Astrocyte of the spinal cord (primary cell): ENCODE measurements at places on chromosomes 2 and 18.
A peak's percentile ranks its signal among the peaks of the same experiment; 100 is the strongest.

DNA sequence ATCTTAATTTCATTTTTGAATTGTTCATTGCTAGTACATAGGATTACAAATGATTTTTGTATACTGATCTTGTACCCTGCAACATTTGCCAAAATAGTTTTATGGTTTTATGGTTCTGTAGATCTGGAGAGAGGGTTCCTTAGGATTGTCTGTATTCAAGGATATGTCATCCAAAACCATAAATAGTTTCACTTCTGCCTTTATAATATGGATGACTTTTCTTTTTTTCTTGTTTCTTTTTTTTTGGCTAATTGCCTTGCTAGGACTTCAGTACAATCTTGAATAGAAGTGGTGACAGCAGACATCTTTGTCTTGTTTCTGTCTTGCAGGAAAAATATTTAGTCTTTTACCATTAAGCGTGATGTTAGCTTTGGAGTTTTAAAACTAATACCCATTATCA is 383.9 kb upstream of the HS6ST1 start:
- no peak for DNase-seq

DNA sequence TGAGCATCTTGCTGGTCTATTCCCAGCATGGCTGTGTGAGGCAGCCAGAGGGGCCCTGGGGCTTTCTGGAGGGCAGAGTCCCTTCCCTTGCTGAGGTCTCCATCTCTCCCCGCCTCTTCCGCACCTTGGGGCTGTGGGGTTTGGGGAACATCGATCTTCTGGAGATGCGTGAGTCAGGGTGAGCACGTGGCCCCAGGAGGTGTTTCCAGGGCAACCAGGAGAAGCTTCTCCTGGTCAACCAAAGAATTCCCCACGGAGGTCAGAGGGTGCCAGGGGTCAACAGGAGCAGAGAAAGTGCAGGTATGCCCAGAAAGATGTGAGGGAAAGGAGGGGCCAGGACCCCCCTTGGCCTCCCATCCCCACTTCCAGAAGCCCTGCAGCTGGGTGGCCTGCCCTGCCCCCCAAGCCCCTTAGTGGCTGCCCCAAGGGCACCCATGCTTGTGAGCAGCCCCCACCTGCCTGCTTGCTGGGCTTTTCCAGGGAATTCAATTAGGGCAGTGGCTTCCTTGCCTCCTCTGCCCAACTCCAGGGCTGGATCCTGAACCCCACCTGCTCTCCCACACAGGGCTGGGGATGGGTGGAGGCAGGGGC is 2.8 kb upstream of the PROM2 start:
- DNase-seq, result no peak

DNA sequence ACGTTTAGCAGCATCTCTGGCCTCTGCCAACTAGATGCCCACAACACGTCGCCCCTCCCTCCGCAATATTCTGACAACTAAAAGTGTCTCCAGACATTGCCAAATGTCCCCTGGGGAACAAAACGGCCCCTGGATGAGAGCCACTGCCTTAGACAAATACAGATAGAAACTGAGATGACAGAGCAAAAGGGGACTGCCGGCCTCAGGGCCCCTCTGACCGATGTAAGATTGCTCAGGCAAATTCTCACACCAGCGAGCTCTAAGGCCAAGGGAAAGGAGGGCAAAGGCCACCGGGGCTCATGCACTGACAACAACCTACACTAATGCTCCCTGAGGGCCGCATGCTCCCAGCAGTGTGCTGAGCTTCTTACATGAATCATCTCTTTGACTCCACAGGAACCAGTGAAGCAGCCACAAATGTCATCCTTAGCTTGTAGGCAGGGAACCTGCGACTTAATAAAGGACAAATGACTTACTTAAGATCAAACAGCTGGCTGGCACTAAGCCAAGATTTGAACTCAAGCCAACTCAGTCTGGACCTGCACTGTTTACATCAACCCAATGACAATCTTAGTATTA is 228.5 kb downstream of the TTC32 start:
- DNase-seq, result peak; percentile 41

DNA sequence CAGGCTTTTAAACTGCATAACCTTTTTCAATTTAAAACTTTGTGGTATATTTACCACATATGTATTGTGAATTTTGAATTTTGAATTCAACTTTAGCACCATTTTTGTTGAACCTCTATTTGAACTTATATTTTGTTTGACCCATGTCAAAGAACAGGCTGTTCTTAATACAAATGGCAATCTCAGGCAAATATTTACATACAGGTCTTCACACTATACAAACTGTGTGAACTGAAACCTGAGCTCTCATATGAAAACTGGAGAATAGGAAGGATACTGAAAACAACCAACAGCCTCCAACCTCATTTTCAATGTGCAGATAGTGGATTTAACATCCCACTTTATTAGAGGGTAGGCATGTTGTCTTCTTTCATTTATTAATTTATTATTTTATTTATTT is 491.8 kb downstream of the KCNJ3 start:
- no peak for DNase-seq

GRCh38 chr2:221102896-221103688 is 469.0 kb downstream of the EPHA4 start:
- DNase-seq, result no peak

DNA sequence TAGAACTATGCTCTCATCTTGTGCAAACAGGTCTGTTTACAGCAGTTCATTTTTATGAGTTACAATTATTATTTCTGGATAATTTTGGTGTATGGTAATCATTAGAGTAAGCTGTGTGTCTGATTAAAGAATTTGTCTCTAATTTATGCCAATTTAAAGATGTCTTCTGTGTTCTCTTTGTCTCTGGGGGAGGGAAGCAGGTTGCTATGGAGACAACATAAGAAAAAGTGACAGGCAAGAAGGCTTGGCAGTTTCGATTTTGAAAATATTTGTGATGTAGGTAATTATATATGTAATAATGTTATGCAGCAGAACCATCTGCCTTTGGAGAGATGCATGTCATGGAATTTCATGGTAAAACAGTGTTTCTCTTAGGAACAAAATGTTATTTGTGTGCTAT is 78.2 kb downstream of the SH3RF3 start:
- no peak for DNase-seq

- no peak for DNase-seq
Observed at GRCh38 chr18:3069671-3070433, 56.9 kb upstream of the LPIN2 start.

- peak; percentile 60 for DNase-seq
Observed at GRCh38 chr18:48711651-48712486, 173.0 kb downstream of the CTIF start.

- peak; percentile 7 for DNase-seq
Observed at GRCh38 chr18:44465381-44465841, 215.3 kb upstream of the SETBP1 start.

- DNase-seq, result no peak
Observed at GRCh38 chr2:174135981-174136380, 112.4 kb downstream of the OLA1 start.

- DNase-seq, result peak; percentile 45
Observed at GRCh38 chr2:24984912-24985311, 13.2 kb upstream of the DNAJC27 start.

- DNase-seq, result no peak
Observed at GRCh38 chr18:35623255-35623654, 41.7 kb downstream of the GALNT1 start.

GRCh38 chr2:223055140-223055539 is 3.1 kb downstream of the KCNE4 start:
- DNase-seq, result peak; percentile 79

GRCh38 chr18:63107171-63107845 is 212.3 kb downstream of the BCL2 start:
- no peak for DNase-seq

GRCh38 chr2:68769586-68770270 is 35.1 kb downstream of the ARHGAP25 start:
- no peak for DNase-seq

- DNase-seq, result no peak
Observed at GRCh38 chr2:122519821-122520611, 764.6 kb downstream of the TSN start.

GRCh38 chr2:37780387-37780676 is 108.9 kb upstream of the CDC42EP3 start:
- peak; percentile 44 for DNase-seq

DNA sequence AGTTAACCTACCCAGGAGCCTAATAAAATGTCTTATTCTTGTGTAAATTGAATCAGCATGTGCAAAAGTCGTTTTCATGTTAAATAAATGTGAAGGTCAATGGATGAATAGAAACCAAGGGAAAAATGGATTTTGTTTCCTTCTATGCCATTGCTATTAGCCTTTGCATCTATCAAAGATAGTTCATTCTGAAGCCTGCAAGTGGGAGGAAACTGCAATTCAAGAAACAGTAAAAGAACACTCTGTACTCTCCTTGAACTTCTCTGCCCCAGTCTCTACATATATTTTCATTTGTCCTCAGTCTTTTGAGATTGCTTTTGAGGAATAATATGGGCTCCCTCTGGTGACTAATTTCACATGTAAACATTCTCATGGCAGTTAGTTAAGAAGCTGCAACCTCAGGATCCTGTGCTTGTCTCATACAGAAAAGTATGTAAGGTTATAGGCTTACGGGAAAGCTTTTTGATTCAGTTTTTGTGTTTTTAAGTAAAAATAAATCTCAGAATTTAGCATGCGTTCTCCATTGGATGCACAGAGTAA is 1590.0 kb upstream of the LRRTM1 start:
- DNase-seq, result no peak

- no peak for DNase-seq
Observed at GRCh38 chr2:127573298-127573697, 37.8 kb downstream of the MYO7B start.

DNA sequence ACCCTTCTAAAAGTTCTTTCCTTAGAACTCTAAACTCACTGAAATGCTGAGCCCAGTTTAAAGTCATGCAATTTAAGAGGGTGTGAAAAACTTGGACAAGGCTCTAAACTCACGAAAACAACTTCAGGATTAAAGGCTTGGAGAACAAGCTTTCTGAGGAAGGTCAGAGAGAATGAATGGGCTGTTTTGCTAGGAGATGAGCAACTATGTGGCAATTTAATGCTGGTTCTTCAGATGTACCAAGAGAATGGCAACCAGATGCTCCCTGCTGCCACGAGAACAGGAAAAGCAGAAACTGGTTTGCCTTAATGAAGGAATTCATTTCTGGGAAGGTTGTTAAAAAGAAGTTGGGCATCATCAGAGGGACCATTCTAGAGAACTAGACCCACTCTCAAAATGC is 77.8 kb upstream of the PMAIP1 start:
- DNase-seq, result peak; percentile 15

GRCh38 chr18:57728941-57729511 is 74.1 kb downstream of the ATP8B1 start:
- DNase-seq, result no peak

- peak; percentile 86 for DNase-seq
Observed at GRCh38 chr18:9055185-9055584, 47.3 kb upstream of the NDUFV2 start.

DNA sequence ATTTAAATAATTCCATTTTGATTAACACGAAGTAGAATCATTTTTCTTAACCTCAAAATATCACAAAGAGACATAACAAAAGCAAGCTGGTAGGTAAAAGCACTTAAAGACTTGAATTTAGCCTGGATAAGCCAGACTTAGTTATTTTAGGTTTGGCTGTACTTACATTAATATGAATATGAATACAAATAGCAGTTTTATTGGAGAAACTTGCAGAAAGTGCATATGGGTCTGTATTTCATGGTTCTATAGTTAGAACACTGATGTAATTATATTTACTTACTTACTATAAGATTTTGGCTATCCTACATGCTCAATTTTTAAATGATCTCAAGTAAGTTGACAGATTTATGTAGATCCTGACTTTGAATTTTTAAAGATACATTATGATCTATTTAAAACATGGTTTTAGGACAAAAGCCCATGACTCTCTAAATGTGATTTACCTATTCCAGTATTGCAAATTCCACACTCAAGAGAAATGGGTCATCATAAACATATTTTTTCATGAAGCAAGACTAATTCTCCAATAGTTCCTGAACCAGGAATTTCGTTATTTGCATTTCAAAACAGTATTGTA is 1575.4 kb upstream of the NXPH2 start:
- DNase-seq, result no peak

DNA sequence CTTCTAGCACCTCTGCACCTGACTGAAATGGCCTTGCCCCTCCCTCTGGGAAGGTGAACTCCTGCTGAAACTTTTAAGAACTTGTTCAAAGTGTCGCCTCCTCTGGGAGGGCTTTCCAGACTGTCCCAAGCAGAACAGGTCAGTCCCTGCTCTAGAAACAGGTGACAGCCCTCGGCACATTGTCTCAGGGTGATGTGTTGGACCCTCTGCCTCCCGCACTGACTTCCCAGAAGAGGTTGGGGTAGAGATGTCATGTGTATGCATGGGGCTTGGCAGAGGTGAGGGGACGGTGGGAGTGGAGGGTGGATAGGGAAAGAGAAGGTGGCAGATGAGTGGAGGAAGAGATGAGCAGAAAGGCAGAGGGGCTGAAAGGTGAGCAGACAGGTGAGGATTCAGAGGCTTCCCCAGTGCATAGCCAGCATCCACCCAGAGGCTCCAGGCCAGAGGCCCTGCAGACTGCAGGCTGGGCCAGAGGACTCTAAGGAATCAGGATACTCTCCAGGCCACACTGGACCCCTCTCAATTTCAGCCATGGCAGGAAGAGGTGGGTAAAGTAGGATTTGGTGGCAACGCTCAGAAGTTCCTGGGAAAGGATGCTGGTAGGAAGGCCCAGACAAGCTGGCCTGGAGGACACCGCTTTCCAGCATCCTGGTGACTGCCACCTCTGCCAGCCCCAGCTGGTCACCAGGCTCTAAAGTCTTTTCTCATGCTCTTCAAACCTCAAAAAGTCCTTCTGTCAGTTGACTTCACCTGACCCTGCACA is 24.8 kb upstream of the TNS1 start:
- DNase-seq, result no peak

GRCh38 chr2:64466478-64467085 is 12.6 kb downstream of the LGALSL start:
- no peak for DNase-seq

GRCh38 chr2:52220393-52220792 is 1188.5 kb upstream of the NRXN1 start:
- peak; percentile 4 for DNase-seq

- DNase-seq, result peak; percentile 5
Observed at GRCh38 chr2:75667884-75668283, 21.3 kb downstream of the MRPL19 start.

DNA sequence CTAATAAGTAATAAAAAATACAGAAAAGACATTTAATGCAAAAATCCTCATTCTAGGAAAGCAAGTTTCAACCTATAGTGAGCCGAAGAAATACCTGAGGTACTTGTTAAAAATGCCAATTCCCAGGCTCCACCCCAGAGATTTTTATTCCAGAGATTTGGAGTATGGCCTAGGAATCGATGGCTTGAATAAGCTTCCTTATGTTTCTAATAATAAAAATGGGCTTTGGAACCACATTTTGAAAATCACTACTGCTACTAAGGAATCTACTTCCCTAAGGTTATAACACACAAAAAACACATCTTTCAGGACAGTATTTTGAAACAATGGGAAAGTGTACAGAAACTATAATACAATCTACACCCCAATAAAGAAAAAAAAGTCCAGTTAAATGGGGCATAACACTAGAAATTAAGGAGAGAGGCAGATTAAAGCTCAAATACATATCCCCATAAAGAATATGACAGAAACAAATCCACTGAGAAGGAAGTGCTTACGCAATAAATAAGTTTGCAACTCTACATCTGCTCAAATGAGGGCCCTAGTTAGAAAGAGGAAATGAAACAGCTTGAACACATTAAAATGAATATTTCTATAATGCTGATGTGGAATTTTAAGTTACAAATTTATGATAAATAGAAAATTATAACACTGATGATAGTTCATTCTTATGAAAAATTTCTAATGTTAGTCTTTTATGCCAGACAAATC is 103.7 kb downstream of the EPB41L3 start:
- DNase-seq, result no peak
